NCI-H774 (cell line): ENCODE measurements at places on chromosomes 2 and 18.

GRCh38 chr2:56376699-56377665 lies 193.2 kb downstream of the CCDC85A start:
- no peak for DNase-seq

DNA sequence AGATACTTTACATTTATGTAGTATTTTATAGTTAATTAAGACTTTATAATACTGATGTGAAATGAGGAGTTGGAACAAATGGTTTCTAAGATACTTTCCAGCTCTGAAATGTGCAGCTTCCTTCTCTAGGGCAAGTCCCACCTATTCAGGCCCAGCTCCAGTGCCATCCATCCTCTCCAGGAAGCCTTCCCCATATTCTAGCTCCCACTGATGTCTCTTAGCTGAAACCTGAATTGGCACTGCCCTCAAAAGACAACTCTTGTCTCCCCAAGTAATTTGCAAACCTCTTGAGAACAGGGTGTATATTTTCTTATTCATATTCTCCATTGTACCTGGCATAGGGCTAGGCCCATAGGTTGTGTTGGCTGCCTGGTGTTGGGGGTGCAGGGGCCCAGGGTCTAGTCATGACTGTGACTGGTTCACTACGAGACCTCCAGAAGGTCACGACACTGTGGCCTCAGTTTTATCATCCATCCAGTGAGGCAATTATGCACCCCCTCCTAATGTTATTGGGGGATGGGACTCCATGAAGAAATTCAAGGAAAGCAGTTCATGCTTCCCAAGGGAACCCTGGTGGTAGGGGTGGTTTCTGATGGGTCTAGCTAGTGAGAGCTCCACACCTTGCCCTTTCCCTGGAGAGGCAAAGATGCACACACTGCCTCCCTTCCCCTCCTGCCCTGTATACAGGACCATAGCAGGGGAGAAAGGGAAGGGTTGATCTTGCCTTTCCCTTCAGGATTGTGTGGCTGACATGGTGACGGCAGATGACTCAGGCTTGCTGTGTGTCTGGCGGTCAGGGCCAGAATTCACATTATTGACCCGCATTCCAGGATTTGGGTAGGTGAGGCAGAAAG lies 2.8 kb downstream of the WDR54 start:
- DNase-seq = no peak

DNA sequence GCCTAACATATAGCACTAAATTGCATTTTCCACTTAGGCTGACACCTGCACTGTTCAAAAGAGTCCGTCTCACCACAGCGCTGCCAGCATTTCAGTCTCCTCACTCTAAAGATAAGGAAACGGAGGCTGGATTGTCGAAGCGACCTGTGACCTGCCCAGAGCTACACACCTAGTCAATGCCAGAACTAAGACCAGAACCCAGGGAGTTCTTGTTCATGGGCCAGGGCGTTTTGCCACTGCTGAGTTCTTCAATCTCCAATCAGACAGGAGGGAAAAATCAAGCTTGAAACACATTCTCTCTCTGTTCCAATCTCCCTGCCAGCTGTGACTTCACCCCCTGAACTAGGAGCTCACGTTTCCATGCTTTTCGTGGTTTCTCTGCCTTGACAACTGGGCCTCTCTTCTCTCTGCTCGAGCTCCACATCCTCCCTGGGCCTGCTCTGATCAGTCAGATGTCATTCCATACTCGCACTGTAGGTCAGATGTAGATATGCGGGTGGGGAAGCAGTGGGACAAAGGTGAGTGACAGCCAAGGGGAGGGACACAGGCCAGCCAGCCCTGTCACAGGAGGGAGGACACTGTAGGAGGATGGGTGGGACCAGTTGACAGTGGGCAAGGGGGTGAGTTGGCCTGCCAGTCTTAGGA lies 221.1 kb upstream of the SMAD2 start:
- DNase-seq = no peak

- no peak for DNase-seq
These were observed 55.0 kb downstream of the MAPK4 start for GRCh38 chr18:50614838-50615237.

GRCh38 chr2:85661139-85661858 lies 6.7 kb downstream of the SFTPB start:
- DNase-seq = no peak

GRCh38 chr2:122100346-122100745 lies 344.9 kb downstream of the TSN start:
- DNase-seq = no peak

GRCh38 chr2:213187833-213188532 lies 36.6 kb upstream of the IKZF2 start:
- no peak for DNase-seq

- no peak for DNase-seq
These were observed 28.7 kb downstream of the SRSF7 start for GRCh38 chr2:38722271-38723061.

- no peak for DNase-seq
These were observed 16.4 kb downstream of the SMAD7 start for GRCh38 chr18:48934415-48934722.

- DNase-seq = peak; percentile 75
These were observed 88.5 kb upstream of the COPS8 start for GRCh38 chr2:236997069-236997715.

DNA sequence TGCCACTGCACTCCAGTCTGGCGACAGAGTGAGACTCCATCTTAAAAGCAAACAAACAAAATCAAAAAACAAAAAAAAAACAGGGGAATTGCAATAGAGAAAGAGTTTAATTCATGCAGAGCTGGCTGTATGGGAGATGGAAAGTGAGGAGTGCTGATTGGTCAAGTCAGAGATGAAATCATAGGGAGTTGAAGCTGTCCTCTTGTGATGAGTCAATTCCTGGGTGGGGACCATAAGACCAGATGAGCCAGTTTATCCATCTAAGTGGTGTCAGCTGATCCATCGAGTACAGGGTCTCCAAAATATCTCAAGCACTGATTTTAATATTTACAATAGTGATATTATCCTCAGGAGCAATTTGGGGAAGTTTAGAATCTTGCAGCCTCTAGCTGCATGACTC lies 45.3 kb downstream of the FRZB start:
- no peak for DNase-seq

- peak; percentile 10 for DNase-seq
These were observed 570.5 kb downstream of the TDRD15 start for GRCh38 chr2:21694079-21694878.

GRCh38 chr2:58479535-58480140 lies 238.5 kb upstream of the FANCL start:
- no peak for DNase-seq

DNA sequence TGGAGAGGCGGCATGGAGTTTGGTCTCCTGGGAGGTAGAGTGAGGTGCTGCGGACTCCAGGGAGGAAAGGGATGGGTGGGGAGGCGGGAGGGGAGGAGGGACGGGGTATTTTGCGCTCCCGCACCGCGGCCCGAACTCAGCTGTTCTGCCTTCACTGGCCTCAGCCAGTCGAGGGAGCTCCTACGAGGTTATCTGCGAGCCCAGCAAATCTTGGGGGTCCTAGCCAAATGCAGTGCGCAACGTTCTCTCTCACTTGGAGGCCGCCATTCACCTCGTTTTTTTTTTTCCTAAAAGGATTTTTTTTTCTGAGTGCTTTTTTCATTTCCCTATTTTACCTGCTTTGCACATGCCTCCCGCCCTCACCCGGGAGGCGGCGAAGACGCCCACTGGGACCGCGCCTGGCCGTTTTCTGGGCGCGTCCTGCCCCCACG lies 877 bp upstream of the BCL2L11 start:
- no peak for DNase-seq

DNA sequence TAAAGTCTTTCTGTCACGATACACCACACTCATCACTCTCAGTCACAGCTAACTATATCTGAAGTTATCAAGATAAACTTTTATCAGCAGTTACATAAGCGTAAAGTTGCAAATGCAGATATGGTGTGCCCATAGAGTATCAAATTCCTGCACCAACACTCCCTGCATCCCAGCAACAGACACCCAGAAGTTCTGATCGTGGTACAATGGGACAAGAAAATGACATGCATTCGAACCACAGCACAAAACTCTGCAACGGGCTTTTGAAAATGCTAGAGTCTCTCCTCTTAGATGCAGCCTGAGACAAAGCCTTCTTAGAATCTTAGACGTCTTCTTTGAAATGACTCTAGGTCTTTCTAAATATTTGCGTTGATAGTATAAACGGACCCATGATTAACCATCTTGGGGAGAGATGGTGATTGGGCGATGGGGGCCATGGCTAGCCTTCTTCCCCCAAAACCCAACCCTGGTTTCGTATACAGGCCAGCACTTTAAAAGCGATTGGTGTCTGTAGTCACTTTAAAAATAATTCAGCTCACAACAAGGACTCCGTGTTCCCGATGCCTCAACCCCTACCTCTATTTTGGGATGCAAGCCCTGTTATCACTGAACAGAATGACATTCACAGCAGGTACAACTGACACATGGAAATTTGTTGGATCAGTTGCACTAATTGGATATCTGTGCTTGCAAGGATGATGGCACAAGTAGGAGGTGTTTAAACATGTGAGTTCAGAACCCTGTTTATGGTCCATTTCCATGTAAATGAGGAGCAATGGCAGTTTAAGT lies 286.6 kb downstream of the MYT1L start:
- DNase-seq = no peak

GRCh38 chr2:188909036-188909435 lies 65.1 kb upstream of the COL3A1 start:
- no peak for DNase-seq

DNA sequence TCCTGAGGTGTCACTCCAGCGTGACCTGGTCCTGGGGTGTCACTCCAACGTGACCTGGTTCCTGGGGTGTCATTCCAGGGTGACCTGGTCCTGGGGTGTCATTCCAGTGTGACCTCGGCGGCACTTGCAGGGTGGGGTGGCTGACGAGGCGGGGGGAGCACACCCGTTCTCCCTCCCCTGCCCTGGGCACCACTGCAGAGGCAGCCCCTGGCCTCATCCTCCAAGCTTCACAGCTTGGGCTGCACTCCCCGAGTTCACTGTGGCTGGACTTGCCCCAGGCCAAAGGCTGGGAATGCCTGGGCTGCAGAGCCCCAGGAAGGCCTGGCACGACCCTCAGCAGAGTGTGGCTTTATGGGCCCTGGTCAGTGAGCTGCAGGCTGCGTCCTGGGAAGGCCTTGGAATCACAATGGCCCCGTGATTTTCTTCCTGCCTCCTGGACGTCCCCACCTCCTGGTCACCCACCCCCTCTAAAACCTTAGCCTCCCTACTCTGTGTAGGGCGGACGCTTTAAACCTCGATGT lies 88.3 kb downstream of the NFATC1 start:
- no peak for DNase-seq

DNA sequence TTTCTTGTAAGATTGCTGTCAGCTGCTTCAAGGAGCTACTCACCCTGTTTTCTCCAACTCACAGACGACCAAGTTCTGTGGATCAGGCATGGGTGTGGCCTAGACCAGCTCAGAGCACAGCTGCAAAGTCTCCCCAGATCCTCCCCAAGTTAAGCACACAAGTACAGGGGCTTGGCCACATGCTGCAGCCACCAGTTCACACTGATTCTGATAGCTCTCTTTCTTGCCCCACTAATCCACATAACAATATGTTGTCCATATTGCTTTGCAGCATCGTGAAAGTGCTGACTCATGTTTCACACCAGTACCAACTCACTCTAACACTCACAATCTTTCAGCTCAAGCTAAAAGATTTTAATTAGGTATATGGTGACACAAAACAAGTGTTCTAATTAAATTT lies 437.0 kb downstream of the PARD3B start:
- DNase-seq = no peak

DNA sequence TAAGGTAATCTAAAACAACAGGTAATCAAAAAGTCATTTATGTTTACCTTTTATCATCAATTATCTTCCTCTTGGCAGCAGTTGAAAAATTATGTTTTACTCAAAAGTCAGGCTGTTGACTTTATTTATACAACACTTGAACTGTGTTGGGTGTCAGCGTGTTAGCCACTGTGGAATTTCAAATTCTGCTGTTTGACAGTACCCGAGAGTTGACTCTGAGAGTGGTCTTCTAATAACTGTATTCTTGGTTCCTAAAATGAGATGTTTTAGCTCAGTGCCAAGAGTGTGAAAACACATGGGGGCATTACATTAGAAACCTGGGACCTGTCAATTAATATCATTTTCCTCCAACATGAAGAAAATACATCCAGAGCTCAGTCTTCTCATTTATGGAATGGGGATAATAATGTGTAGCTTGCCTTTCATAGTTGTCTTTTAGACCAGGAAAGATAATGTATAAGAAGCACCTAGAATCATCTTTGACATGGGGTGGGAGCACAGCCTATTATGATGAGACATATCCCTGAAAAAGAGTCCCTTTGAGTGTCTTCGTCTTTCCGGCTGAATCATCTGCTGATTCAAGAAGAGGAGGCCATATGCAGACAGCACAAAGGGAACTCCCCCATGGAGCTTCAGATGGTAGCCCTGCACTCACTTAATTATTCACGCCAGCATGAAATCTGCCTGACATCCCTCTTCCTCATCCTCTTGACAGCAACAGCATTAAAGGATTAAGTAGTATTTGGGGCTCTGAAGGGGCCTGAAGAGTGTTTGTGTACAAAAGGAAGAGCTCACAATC lies 89.1 kb downstream of the AFF3 start:
- DNase-seq = no peak

GRCh38 chr2:98280376-98281102 lies 65.7 kb upstream of the CNGA3 start:
- DNase-seq = no peak

DNA sequence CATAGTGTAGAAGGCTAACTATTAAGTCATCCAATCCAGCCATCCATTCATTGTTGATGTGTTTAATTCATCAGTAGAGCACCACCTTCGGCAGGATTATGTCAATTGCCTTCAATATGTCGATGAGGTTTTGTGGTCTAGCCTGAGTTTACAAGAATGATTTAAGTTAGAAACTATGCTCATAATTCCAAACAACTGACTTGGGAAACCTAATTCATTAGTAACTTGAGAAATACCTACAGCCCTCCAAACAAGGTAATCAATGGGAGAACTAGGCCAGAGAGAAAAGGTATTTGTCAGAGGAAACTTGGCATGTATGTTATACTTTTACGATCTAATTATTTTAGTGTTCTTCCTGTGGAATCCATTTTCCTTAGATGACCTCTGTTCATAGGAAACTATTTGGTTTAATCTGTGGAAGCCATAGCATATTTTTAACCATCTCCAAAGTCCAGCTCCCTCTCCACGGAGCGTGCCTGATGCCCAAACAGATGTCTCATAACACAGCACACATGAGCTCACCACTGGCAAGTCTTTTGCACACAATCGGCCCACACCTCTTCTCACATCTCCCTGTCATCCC lies 148.5 kb downstream of the GFPT1 start:
- no peak for DNase-seq

DNA sequence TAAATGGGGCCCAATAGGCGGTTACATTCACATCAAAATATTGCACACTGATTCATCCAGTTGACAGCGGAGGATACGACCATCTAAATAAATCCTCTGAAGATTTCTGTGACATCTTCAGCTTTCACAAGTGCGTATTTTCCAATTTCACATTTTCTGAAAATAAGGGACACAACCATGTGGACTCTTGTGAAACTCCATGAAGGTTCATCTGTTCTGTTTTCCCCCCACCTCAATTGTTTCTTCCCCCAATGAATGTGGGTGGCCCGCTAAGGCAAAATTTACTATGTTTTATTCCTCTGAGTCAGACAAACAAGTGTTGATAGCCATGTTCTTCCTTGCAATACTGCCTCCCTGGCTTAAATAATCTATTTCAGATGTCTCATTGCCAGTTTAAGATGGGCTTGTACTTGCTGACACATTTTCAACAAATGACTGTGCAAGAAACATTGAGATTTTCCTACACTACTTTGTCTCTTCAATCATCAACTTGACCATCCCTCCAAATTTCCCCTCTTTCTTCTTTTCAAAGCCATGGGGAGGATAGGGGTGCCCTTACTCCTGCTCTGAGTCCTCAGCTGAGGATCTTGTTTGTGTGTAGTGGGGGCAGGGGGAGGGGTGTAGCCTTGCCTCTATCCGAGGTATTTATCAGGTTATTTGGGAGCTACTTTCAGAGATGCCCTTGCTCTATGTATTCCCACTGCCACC lies 78.2 kb downstream of the BCL11A start:
- no peak for DNase-seq
